Fibroblast of lung (primary cell): ENCODE measurements at places on chromosomes 1 and 21. TPM values are rescaled to one million over a fixed set of nuclear protein-coding genes. Genes with fewer than 3 reads are reported as not detected.

DNA sequence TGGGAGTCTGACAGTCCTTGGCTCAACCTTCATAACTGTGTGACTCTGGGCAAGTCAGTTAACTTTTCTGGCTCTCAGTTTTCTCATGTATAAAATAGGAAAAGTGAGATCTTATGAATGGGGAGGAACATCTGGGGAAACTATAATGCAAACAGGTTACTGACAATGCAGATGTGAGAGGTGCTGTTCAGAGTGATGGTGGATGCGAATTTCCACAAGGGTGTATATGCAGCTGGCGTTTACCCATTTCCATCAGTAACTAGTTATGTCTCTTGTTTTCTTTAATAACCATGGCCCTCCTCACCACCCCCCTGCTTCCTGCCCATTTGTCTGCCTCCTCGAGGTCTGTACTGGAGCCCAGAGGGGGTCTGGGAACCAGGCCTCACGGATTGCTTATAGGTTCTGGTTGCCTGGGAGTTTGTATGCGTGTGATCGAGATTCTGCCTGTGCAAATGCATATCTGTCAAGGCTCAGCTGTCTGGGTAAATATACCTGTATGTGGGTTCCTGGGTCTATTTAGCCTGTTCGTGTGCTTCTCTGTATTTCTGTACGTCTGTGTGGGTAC lies 44.4 kb downstream of the AHDC1 start:
- H3K4me1 ChIP-seq, result peaks cover 71% of the 10 kb centered on the region
- no peaks in the 10 kb centered on the region for H3K36me3 ChIP-seq
- H3K27me3 ChIP-seq, result no peaks in the 10 kb centered on the region
- H3K4me3 ChIP-seq, result no peak overlapping the region

DNA sequence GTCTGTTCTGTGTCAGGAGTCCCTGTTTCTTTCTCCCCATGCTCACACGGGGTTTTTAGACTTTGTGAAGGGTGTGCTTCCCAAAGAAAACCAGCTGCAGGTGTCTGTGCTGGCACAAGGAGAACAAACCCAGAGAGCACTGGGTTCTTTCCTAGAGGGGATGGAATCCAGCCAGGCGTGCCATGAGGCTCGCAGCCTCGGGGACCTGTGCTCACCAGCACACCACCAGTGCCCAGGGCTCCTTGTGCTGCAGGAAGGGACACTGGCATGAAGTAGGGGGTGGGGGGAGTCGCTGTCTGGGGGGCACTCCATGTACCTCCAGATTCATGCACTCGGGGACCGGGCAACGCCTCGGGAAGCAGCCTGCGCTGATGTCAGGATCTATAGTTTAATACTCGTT lies 57.9 kb downstream of the AGPAT3 start:
- peaks cover 2% of the 10 kb centered on the region for H3K36me3 ChIP-seq
- H3K4me3 ChIP-seq, result no peak overlapping the region
- H3K4me1 ChIP-seq, result no peaks in the 10 kb centered on the region
- H3K27me3 ChIP-seq, result no peaks in the 10 kb centered on the region
- DNase-seq, result no peak
- H3K27ac ChIP-seq, result no peak overlapping the region

GRCh38 chr1:48547561-48548220 lies 75.7 kb upstream of the SPATA6 start:
- H3K36me3 ChIP-seq, result no peaks in the 10 kb centered on the region
- no peak for DNase-seq
- H3K4me3 ChIP-seq, result no peak overlapping the region
- H3K4me1 ChIP-seq, result no peaks in the 10 kb centered on the region
- H3K27me3 ChIP-seq, result no peaks in the 10 kb centered on the region

DNA sequence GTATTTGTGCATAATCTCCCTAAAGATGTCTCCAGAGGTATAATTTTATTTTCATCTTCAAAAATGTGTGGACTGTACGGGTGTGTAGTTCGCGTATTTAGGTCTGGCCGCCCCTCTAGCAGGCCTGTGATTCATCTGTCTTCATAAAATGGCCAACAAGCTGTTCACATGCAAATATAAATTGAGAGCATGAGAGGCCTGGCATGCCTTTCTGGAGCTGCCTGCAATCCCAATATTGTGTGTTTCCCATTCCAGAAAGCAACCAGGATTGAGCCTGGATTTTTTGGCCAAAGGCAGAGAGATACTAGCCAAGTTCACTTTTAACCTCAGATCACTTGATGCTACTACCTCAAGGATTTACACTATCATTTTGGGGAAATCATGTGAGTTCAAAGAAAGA lies 197.2 kb downstream of the NFIA start:
- H3K4me3 ChIP-seq, result no peak overlapping the region
- H3K4me1 ChIP-seq, result no peaks in the 10 kb centered on the region
- H3K36me3 ChIP-seq, result no peaks in the 10 kb centered on the region
- DNase-seq, result no peak
- H3K27me3 ChIP-seq, result no peaks in the 10 kb centered on the region
- no peak overlapping the region for H3K27ac ChIP-seq

- DNase-seq, result peak; percentile 68
- no peaks in the 10 kb centered on the region for H3K36me3 ChIP-seq
- no peak overlapping the region for H3K27ac ChIP-seq
Measured at GRCh38 chr1:218304281-218305039, 19.4 kb downstream of the RRP15 start.

- no peak for DNase-seq
- H3K4me1 ChIP-seq, result peaks cover 6% of the 10 kb centered on the region
- no peaks in the 10 kb centered on the region for H3K36me3 ChIP-seq
Measured at GRCh38 chr1:164716992-164717703, 158.2 kb downstream of the PBX1 start.

DNA sequence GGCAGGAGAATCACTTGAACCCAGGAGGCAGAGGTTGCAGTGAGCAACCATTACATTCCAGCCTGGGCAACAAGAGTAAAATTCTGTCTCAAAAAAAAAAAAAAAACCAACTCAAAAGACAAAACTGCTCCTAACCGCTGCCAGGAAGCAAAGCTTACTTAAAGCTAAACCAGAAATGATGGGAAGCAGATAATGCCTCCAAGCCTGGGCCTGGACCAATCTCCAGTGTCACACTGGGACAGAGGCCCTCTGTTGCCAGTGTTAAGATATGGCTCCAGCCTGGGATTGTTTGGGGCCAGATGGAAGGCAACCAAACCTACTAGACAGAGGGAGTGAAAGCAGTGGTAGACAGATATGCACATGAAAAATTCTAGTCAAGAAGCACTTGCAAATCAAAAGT lies 36.9 kb downstream of the NSL1 start:
- no peak overlapping the region for H3K27ac ChIP-seq
- H3K27me3 ChIP-seq, result no peaks in the 10 kb centered on the region
- peaks cover 3% of the 10 kb centered on the region for H3K4me1 ChIP-seq
- H3K36me3 ChIP-seq, result no peaks in the 10 kb centered on the region
- no peak overlapping the region for H3K4me3 ChIP-seq

- no peaks in the 10 kb centered on the region for H3K4me1 ChIP-seq
- no peaks in the 10 kb centered on the region for H3K36me3 ChIP-seq
- no peak overlapping the region for H3K4me3 ChIP-seq
- no peak for DNase-seq
Measured at GRCh38 chr21:42830456-42831455, 48.6 kb downstream of the WDR4 start.

DNA sequence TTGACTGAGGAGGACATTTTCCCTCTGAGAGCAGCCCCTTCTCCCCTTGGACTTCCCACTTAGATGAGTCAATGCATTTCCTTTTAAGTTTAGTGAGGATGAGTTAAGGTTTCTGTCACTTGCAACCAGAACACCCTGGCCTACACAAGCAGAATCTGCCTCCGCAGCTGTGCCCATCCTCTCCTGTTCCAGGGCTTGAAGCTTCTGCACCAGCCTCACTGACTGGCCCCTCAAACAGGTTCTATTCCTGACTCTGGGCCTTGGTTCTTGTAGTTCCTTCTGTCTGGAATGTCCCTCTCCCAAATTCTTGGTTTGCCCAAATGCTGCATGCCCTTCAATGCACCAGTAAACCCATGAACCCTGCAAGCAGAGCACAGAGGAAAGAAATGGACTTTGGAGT lies 394.4 kb downstream of the PTPRU start:
- no peaks in the 10 kb centered on the region for H3K4me1 ChIP-seq
- H3K36me3 ChIP-seq, result no peaks in the 10 kb centered on the region
- no peaks in the 10 kb centered on the region for H3K27me3 ChIP-seq
- H3K27ac ChIP-seq, result no peak overlapping the region
- DNase-seq, result no peak
- H3K4me3 ChIP-seq, result no peak overlapping the region

- H3K36me3 ChIP-seq, result no peaks in the 10 kb centered on the region
- H3K27me3 ChIP-seq, result no peaks in the 10 kb centered on the region
- H3K4me3 ChIP-seq, result peak overlapping the region; percentile 4
Measured at GRCh38 chr1:231416901-231417300, 5.2 kb downstream of the EGLN1 start.

The CFAP74 gene
- 0.26 TPM in 1 of 2 replicates, not detected in the other for total RNA-seq

The FHAD1 gene
- total RNA-seq, result 0.66 and 0.77 TPM in 2 replicates

The NID1 gene
- 29.1 and 29.3 TPM in 2 replicates for total RNA-seq
